ENCODE measurements at places on chromosomes 3 and 15. TPM values are rescaled to one million over a fixed set of nuclear protein-coding genes. Genes with fewer than 3 reads are reported as not detected.

DNA sequence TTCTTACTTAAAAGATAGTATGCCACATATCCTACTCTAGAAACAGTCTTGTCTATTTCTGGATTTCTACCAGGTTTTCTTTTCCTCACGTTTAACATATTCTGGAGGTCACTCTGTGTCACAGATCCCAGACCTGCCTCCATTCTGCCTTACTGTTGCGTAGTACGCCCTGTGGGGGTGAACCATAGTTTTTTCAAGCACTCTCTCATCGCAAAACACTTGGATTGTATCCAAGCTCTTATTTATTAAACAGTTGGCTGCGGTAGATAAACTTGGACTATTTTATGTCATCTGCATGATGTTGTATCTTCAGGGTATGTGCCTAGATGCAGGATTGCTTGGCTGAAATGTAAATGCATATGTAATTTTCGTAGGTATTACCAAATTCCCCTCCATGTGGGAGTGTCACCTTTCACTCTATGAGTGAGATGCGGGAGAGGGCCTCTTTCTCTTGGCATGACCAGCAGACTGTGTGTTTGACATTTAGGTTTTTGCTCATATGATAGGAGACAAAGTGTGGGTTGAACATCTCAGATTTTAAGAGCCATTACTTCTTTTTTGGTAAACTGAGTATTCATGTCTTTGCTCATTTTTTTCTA is 55.8 kb downstream of the ABTB1 start:
- H3K4me3 ChIP-seq = no peak overlapping the region
- H3K36me3 ChIP-seq = no peaks in the 10 kb centered on the region
- no peaks in the 10 kb centered on the region for H3K4me1 ChIP-seq
- no peaks in the 10 kb centered on the region for H3K27me3 ChIP-seq
- no peak overlapping the region for H3K27ac ChIP-seq
- DNase-seq = no peak

VIPR1 gene
- 2.4 TPM for total RNA-seq

DNA sequence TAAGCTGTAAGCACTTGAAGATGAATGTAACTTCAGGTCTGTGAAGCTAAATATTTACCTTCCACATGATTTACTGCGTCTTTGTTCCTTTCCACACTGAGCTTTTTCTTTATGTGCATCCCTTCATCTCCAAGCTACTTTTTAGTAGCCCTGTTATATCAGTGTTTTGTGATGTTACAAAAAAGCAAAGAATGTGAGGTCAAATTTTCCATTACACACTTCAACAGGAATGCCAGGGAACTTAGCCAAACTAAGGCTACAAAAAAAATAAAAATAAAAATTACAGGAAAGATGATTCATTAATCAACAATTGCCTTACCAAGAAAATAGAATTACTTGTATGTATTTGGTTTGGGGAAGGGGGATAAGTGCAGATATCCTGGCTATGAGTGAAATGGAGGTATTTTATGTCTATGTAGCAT is 73.0 kb downstream of the FILIP1L start:
- no peak overlapping the region for H3K4me3 ChIP-seq
- no peaks in the 10 kb centered on the region for H3K27me3 ChIP-seq
- DNase-seq = peak; percentile 36
- H3K27ac ChIP-seq = peak overlapping the region; percentile 53

- no peaks in the 10 kb centered on the region for H3K36me3 ChIP-seq
- H3K4me3 ChIP-seq = no peak overlapping the region
- no peak for DNase-seq
- H3K4me1 ChIP-seq = no peaks in the 10 kb centered on the region
- no peak overlapping the region for H3K27ac ChIP-seq
- H3K27me3 ChIP-seq = no peaks in the 10 kb centered on the region
Observed at GRCh38 chr3:130816561-130817445, 70.2 kb upstream of the PIK3R4 start.

UPK1B gene
- not detected for total RNA-seq

DNA sequence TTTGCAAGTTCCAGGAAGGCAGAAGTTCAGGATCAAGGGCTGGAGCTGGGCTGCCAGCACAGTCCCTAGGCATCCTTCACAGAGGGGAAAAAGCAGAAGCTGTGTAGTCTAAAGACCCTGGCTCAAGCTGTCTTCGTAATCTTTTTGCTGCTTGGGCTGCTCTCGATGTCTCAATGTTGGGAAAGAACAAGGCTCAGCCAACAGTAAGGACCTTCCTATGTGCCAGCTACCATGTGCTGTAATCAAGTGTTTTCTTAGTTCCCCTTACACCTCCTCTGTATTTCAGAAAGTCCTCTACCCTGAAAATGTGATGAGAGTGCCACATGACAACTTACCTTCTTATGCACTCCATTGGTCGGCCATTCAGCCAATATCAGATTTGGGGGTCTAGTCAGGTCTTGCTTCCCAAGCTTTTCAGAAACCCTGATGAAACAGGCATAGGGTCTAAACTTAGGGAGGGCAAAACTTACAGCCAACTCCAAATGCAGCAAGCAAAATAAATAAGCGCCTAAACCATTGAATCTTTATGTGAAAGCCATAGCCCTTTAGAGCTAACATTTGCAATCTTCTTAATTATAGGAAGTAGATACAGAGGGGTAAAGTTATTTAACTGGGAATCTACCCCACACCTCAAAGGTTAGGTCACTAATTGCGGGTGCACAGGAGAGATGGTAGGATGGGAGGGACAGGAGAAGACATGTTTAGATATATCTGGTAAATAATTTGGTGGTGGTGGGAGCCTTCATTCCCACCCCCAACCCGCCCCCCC is 1.2 kb upstream of the EDEM1 start:
- peak overlapping the region; percentile 98 for H3K4me3 ChIP-seq
- no peak for DNase-seq
- peak overlapping the region; percentile 97 for H3K27ac ChIP-seq
- H3K4me1 ChIP-seq = peaks cover 14% of the 10 kb centered on the region
- no peaks in the 10 kb centered on the region for H3K27me3 ChIP-seq
- peaks cover 21% of the 10 kb centered on the region for H3K36me3 ChIP-seq

GRCh38 chr3:19226479-19226878 is 78.2 kb downstream of the KCNH8 start:
- H3K36me3 ChIP-seq = no peaks in the 10 kb centered on the region
- no peak for DNase-seq
- no peaks in the 10 kb centered on the region for H3K4me1 ChIP-seq
- no peak overlapping the region for H3K4me3 ChIP-seq
- H3K27ac ChIP-seq = no peak overlapping the region

CCRL2 gene
- total RNA-seq = 1.4 TPM

DNA sequence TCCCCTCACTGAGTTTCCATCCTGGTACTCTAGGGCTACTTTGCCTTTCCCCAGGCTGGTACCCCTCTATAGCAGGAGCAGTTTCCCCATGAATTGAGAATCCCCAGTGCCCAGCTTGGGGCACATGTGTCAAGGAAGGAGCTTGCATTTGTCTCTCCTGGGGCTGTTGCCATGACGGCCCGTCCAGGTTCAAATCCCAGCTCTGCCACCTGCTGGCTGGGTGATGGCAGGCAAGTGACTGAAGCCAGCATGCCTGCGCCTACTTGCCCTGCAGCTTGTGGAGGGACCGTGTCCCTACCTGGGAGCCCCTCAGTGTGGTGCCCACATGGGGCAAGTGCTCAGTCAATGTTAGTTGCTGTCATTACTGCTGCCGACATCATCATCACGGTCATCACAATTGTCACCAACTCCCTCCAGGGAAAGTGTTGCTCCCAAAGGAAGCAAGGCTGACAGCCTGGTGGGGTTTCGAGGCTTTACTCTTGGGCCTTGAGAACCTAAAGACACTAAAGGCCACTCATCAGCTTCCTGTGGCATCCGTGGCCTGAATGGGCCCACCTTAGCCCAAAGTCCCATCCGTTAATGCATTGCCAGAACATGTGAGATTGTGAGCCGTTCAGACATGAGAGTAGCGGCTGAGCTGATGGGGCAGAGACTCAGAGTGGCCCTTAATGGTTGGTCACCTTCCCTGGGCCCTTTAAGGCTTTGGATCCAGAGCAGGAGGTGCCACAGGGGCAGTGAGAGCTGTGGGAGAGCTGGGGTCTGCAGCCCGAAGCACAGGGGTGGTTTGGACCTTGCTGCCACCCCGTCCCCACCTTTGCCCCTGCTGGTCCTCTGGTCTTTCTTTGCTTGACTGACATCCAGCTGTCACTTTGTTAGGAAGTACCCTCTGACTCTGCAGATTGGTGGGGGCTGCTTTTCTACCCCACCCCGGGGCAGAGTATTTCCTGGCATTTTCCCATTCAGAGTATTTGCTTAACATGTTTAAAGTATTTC is 144.4 kb downstream of the DNAJB8 start:
- no peaks in the 10 kb centered on the region for H3K27me3 ChIP-seq
- no peaks in the 10 kb centered on the region for H3K36me3 ChIP-seq
- H3K27ac ChIP-seq = no peak overlapping the region

- H3K4me3 ChIP-seq = no peak overlapping the region
- no peaks in the 10 kb centered on the region for H3K36me3 ChIP-seq
- peak overlapping the region; percentile 1 for H3K27ac ChIP-seq
- DNase-seq = no peak
Observed at GRCh38 chr15:62853114-62853840, 189.3 kb upstream of the TPM1 start.
